ENCODE measurements at places on chromosomes 5 and 9.
A peak's percentile ranks its signal among the peaks of the same experiment; 100 is the strongest.

GRCh38 chr9:98021306-98022040 lies 35.1 kb upstream of the NANS start:
- DNase-seq: no peak

DNA sequence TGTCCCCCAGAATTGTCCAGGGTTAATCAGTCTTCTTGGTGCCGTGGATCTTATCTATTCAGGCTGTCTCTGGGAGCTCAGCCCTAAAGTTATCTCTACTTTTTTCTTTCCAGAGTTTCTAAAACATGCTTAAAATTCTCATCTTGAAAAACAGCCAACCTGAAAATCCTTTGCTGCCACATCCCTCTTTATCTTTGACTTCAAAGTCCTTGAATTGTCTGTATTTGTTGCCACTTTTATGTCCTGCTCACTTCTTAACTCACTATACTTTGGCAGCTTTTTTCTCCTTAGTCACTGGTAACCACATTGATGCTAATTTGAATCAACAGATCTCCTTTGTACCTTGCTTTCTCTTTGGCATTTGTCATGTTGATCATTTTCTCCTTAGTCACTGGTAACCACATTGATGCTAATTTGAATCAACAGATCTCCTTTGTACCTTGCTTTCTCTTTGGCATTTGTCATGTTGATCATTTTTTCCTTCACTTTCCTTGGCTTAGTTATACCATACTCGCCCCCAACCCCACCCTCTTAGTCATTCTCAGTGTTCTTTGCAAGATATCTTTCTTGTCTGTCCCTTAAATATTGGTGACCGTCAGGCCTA lies 8.5 kb downstream of the DMXL1 start:
- no peak for DNase-seq

DNA sequence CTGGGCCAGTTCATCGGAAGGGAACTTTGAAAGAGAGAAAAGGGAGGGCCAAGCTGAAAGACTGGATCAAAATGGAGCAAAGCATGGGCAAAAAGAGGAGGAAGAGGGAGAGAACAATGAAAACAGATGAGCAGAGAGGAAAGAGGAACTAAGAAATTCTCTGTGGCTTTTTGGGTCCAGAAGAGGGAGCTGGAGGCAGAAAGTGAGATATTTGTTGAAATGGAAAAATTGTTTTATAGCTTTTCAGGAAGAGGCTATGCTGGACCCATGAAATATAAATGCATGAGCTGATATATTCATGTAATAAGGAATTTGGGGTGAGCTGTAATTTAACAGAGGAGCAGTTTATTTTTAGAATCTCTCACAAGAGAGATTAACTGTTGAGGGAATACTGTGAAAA lies 457.3 kb downstream of the DMAC1 start:
- no peak for DNase-seq

- no peak for DNase-seq
These were observed 7.4 kb downstream of the LHX2 start for GRCh38 chr9:124018730-124019697.

GRCh38 chr5:135007305-135007704 lies 26.7 kb downstream of the PITX1 start:
- no peak for DNase-seq

DNA sequence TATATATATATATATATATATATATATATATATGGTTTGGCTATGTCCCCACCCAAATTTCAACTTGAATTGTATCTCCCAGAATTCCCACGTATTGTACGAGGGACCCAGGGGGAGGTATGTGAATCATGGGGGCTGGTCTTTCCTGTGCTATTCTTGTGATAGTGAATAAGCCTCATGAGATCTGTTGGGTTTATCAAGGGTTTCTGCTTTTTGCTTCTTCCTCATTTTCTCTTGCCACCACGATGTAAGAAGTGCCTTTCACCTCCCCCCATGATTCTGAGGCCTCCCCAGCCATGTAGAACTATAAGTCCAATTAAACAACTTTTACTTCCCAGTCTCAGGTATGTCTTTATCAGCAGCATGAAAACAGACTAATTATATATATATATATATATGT lies 52.3 kb upstream of the ADAMTS2 start:
- no peak for DNase-seq

DNA sequence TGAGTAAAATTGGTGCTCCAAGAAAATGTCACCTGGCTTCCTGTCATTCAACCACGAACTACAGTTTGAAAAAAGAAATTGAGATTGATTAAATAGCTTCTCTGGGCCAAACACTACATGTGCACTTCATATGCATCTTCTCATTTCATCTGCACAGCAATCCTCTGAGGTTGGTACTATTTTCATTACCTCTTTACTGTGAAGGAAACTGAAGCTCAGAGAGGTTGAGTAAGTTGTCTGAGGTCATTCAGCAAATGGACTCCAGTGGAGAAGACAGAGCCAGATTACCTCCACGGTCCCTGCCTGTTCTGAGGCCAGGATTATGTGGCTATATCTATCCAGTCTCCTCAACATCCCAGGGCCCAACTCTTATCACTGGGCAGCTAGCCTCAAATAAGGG lies 46.5 kb downstream of the SLC6A7 start:
- DNase-seq: no peak

- no peak for DNase-seq
These were observed 1.7 kb downstream of the FOXD1 start for GRCh38 chr5:73446631-73447529.

- DNase-seq: no peak
These were observed 390.0 kb upstream of the PCSK5 start for GRCh38 chr9:75500479-75500878.

- DNase-seq: no peak
These were observed 1.9 kb downstream of the EMB start for GRCh38 chr5:50439221-50439620.

GRCh38 chr9:81579381-81579780 lies 110.0 kb downstream of the TLE1 start:
- DNase-seq: no peak

- no peak for DNase-seq
These were observed 3.8 kb downstream of the IFNA1 start for GRCh38 chr9:21443849-21444625.

DNA sequence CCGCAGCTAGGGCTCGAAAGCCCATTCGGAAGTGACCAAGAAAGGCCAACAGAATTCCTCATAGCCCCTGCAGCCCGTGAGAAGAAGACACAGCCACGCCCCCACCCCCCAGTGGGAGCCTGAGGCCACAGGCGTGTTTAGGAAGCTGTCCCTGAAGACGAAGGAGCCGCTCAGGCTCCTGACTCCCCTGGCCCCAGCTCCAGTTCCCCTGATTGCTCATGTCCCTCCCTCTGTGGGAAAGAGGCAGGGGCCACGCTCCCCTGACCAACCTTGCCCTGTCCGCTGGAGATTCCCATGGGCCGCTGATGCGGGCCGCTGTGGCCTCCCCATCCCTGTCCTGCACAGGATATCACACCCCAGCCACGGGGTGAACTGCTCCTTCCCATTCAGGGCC lies 13.6 kb downstream of the ROPN1L start:
- DNase-seq: no peak

DNA sequence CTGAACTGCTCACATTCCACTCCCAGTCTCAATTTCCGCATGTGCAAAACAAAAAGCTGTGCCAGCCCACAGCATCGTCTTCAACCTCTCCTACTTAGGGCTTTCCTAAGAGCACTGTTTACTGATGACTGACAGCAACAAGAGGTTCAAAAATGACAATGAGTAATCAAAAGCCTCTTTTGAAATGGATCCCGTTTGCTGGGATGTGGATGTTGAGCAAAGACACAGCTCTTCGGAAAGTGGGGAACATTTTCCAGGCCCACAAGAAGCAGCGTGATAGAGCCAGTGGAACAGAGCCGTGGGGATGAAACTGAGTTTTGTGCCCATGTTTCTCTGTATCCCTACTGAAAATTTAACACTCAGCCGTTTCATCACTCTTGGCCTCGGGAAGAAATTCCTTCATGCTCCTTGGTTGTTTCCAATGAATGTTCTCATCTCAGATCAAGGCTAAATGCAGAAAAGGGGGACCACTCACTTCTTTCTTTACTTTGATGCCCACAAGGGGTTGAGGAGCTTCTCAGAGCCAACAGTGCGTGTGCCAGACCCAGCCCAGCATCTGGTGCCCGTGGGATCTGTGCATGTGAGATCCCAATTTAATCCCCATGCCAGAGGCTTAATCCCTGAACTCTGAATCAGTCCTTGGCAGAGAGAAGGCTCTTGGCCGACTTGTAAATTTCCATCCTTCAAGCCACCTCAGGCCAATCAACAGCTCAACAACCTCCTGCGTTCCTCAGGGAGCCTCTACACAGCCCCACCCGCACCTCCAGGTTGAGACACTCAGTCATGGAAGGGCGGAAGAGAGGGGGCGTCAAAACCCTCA lies 230.2 kb upstream of the DAPK1 start:
- no peak for DNase-seq

DNA sequence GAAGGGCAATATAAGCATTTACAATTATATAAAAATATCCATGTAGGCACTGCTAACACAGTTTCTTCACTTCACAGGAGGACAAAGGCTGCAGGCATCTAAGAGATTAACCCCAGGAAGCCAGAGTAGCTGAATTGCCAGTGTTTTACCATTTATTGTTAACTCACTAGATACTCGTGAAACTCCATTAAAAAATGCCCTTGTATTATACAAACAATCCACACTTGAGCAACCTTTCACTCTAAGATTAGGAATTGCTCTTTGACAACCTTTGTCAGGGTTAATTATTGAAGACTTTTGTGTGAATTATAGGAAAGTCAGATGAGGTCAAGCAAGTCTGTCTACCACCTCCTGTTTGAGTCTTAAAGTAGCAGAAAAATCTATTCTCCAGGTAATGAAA lies 317.8 kb downstream of the ADGRV1 start:
- DNase-seq: no peak

DNA sequence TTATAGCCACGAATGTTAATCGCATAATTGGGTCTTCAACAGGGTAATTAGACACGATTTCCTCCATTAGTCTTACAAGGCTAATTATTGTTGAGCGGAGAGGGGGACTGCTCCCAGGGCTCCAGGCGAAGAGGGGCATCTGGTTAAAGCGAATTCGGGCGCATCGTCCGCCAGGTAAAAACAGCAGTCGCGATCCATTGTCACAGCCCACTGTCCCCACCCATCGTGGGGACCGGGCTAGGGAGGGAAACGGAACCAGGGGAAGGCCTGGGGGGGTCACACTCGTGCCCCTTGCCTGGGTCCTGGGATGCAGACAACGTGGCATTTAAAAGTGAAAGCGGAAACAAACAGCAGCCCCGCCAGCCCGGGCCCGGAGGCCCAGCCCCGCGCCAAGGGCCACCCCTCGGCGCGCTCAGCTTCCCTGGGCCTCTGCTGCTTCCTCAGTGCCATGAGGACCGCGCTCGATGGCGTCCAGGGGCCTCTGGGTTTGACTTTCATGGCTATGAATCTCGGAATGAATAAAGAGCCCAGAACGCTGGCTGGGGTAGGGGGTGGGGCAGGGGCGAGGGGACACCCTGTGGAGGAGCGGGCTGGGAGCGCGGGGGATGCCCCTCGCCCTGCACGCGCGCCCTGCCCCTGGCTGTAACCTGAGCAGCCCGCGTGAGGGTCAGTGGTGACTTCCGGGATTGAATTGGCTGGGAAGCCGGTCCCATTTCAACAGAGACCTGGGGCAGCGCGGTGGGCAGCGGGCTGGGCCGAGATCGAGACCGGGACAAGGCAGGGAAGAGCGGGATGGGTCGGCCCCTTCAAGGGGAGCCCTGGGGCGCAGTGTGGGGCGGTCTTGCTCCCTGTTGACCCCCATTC lies 99.9 kb downstream of the GTF3C4 start:
- no peak for DNase-seq

- peak; percentile 28 for DNase-seq
These were observed 782.9 kb downstream of the CDH12 start for GRCh38 chr5:22070186-22070728.

DNA sequence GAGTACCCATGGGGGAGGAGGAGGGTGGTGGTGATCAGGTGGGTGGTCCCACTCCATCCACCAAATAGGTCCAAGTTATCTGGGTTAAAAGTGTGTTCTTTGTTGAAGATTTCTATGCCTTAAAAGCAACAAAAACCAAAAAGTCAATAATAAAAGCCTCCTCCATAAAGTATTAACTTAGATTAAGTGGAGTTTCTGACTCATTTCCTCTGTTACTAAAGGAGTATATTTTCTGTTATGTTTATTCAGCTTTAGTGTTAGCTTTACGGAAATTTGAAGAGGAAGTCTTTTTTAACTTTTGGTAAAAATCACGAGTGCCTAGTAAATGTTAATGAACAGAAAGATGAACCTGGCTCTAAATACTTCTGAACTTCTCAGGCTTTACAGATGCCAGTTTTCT lies 17.8 kb downstream of the FBXO38 start:
- no peak for DNase-seq

- DNase-seq: no peak
These were observed 14.7 kb upstream of the TNC start for GRCh38 chr9:115132648-115133047.

- no peak for DNase-seq
These were observed 69.6 kb upstream of the GGTA1 start for GRCh38 chr9:121569266-121569648.

Data from NCI-H1930 (cell line).